ENCODE measurements at places on chromosomes 3 and 15. TPM values are rescaled to one million over a fixed set of nuclear protein-coding genes. Genes with fewer than 3 reads are reported as not detected.

CIAO2A gene
- total RNA-seq: 59.7 TPM

SPRED1 gene
- 23.5 TPM for total RNA-seq

AZI2 gene
- total RNA-seq: 53.4 TPM

TMEM158 gene
- 0.44 TPM for total RNA-seq

LRRC34 gene
- 0.16 TPM for total RNA-seq

ITGA11 gene
- 1.6 TPM for total RNA-seq

SHC4 gene
- total RNA-seq: 0.57 TPM

HYAL3 gene
- 9.1 TPM for total RNA-seq

ITGB5 gene
- 147 TPM for total RNA-seq

FAM43A gene
- total RNA-seq: 261 TPM

TIMP4 gene
- 0.97 TPM for total RNA-seq

GPR156 gene
- 0.06 TPM for total RNA-seq

SMCO1 gene
- total RNA-seq: not detected

BCL2A1 gene
- total RNA-seq: not detected

C2CD4A gene
- 1.3 TPM for total RNA-seq

SLC27A2 gene
- total RNA-seq: 0.16 TPM

GOLGB1 gene
- 29.6 TPM for total RNA-seq

TRIM42 gene
- not detected for total RNA-seq

C3orf85 gene
- not detected for total RNA-seq

CDHR4 gene
- not detected for total RNA-seq

CPLX3 gene
- not detected for total RNA-seq

VEPH1 gene
- total RNA-seq: 24.0 TPM

PRR20G gene
- total RNA-seq: not detected
